ENCODE measurements at places on chromosomes 2 and 18.

DNA sequence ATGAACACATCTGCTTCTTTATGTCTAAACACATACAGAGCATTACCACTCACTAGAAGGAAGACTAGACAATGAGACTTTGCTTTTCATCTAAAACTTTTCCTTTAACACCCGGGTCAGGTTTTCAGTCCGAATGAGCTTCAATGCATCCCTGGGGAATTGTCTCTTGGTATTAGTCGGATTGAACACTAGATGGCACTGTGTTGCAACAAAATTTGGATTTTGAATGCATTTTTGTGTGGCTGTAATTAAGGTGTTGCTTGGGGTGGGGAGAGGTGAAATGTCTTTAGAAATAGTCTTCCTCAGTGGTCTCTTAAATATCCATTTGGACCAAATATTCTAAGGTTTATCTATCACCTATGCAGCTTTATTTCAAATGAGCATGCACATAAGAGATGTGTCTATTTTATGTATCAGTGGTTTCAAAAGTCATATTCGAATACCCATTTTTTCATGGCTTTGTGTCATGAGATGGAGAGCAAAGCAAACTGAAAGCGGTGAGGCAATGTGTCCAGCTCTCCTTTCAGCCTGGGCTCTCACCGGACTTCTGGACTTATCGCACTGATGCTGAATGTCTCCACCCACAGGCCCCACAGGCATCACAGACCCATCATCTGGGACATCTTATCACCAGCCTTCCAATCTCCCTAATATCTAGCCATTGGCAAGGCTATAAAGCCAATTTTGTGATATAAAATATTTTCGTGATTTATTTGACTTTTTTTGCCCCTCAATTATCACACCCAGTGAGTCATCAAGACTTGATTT lies 510.3 kb downstream of the RNF144A start:
- no peak overlapping the region for H3K27ac ChIP-seq
- peaks cover 15% of the 10 kb centered on the region for H3K27me3 ChIP-seq
- no peak overlapping the region for H3K4me3 ChIP-seq
- peak; percentile 51 for DNase-seq

DNA sequence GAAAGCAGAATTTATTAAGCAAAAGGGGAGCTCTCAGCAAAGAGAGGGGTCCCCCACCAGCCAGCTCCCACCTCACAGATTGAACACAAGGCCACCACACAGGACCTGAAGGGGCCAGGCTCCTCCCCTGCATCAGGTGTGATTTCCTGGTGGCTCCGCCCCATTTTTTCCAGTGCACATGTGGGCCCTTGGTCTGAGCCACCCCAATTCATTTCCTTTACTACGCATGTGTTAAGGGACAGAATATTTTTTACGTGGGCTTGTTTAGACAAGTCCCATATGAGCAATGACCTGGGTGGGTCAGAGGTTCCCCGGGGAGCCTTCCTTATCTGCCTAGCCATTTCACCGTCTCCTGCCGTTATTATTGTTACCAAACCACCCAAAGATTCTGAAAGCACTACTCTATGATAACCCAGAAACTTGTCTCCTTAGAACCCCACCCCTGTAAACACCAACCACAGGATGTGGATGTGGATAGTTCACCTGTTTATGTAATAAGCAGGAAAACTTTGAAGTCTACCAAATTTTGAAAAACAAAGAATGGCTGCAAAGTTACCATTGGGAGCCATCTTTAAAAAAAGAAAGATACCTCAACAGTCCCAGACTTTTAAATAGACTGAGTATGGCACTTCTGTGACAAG lies 191.7 kb downstream of the CD226 start:
- no peaks in the 10 kb centered on the region for H3K36me3 ChIP-seq
- H3K27ac ChIP-seq, result no peak overlapping the region
- DNase-seq, result no peak
- no peak overlapping the region for H3K4me3 ChIP-seq

DNA sequence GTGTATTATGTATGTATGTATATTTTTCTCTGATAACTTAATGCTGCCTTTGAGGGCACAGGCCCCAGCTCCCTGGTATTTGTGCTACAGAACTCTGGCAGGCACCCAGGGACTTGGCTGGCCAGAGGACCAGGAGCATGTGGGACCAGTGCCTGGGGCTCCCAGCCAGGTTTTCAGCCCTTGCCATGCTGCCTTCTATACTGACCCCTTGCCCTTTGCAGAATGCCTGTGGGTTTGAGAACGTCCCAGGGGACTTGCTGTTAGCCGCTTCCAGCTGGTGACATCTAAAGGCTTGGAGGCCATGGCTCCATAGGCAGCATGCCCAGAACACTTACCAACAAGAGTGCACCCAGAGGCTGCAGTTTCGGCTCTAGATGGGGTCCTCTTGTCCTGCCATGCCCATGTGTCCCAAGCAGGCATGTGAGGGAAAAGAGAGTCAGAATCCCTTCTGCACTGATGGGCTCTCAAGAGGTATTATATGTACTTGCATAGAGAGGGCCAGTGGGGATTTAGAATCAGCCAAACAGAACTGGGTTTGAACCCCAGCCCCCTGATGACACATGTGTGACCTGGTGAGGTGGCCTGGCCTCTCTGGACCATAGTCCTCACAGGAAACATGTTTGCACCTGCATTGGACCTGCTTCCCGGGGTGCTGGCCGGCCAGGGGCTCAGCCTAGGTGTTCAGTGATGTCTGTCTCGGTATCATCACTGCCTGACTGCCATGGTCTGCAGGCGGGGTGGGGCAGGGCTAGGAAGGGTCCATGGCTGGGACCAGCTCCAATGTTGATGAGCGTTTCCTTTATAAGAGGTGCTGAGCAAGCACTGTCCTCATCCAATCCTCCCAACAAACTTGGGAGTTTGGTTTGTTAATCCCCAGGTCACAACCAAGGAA lies 119.2 kb upstream of the FHL2 start:
- H3K4me3 ChIP-seq, result no peak overlapping the region
- no peaks in the 10 kb centered on the region for H3K36me3 ChIP-seq
- peaks cover 21% of the 10 kb centered on the region for H3K27me3 ChIP-seq
- H3K4me1 ChIP-seq, result peaks cover 2% of the 10 kb centered on the region
- H3K27ac ChIP-seq, result no peak overlapping the region

DNA sequence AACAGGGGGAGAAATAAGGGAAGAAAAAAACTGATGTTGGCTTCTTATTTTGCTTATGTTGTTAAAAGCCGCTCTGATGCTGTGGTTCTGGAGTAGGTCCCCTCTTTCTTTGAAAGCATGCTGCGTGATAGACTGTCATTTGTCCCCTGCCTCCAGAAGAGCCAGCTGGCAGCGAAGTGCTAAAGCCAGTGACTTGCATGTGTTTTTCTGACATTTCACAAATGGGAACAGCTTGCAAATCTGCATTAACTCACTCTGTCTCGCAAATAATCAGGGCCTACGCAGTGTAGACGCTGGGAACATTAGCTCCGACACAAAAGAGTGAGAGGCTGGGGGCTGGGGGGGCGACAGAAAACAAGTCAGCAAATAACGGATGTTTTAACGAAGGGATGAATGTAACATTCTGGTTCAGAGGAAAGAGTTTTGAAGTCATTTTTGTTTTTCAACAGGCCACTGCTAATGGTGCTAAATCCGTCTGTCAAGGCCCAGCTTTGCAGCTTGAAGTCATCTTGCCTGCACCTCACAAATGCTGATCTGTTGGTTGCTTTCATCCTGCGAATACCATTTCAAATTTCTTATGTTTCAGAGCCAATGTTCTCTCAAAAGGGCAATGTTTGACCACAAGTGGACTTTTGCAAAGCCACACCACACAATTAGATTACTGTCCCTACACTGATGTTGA lies 68.8 kb upstream of the PIK3C3 start:
- H3K27ac ChIP-seq, result no peak overlapping the region
- peaks cover 4% of the 10 kb centered on the region for H3K27me3 ChIP-seq
- no peaks in the 10 kb centered on the region for H3K36me3 ChIP-seq
- no peak for DNase-seq

DNA sequence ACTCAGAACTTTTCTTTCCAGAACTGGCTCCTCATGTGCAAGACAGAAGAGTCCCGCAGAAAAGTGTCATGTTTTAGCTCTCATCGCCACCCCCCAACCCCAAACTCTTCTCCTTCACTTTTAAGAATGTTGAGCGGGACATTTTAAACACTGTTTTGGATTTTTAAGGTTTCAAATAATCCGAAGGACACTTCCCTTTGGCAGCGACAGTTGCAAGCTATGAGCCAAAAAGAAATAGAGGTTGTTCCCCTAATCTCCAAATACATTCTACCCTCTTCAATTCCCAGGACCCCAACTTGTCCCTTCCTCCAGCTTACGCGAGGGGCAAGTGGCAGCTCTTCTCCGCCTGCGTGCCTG lies 678 bp upstream of the UBE2E3 start:
- no peaks in the 10 kb centered on the region for H3K36me3 ChIP-seq
- H3K4me3 ChIP-seq, result peak overlapping the region; percentile 96
- 0 out of 2 replicates have a peak, but pooled peaks cover 7% of the 10 kb centered on the region for H3K4me1 ChIP-seq
- H3K27me3 ChIP-seq, result no peaks in the 10 kb centered on the region
- H3K27ac ChIP-seq, result peak overlapping the region; percentile 75

GRCh38 chr2:111912547-111912946 lies 14.1 kb downstream of the MERTK start:
- no peaks in the 10 kb centered on the region for H3K36me3 ChIP-seq
- DNase-seq, result no peak
- no peak overlapping the region for H3K27ac ChIP-seq
- H3K4me1 ChIP-seq, result no peaks in the 10 kb centered on the region

DNA sequence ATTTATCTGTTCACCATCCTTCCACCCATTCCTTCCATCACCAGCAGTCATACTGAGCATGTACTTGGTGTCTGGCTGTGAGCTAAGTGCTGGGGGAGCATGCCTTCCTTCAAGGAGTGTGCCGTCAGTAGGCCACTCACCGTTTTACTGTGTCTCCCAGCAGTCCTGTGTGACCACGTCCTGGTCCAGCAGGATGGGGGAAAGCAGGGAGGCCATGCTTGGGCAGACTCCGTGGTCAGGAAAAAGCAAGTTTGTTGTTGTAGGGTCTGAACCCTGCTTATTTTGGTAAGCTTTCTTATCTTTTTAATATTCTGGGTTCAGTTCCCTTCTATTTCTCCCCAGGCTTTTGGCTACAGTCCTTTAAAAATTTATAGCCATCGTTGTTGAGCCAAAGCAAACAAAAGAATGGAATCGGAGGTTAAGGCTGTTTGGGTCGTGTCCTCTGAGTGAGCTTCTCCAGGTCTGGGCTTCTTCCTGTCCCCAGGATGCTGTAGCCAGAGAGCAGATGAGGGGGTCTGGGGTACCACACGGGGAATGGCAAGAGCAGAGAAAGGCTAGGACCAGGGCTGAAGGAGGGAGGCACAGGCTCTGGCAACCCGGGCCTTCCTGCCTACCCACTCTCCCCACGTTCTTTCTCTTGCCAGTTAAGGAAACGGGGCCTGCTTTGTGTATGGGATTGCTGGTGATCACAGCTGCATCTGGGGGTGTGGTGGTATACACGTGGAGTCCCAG lies 13.5 kb downstream of the SLC30A3 start:
- H3K36me3 ChIP-seq, result peaks cover 3% of the 10 kb centered on the region
- H3K4me1 ChIP-seq, result no peaks in the 10 kb centered on the region
- H3K27me3 ChIP-seq, result peaks cover 11% of the 10 kb centered on the region
- H3K4me3 ChIP-seq, result no peak overlapping the region
- no peak overlapping the region for H3K27ac ChIP-seq

DNA sequence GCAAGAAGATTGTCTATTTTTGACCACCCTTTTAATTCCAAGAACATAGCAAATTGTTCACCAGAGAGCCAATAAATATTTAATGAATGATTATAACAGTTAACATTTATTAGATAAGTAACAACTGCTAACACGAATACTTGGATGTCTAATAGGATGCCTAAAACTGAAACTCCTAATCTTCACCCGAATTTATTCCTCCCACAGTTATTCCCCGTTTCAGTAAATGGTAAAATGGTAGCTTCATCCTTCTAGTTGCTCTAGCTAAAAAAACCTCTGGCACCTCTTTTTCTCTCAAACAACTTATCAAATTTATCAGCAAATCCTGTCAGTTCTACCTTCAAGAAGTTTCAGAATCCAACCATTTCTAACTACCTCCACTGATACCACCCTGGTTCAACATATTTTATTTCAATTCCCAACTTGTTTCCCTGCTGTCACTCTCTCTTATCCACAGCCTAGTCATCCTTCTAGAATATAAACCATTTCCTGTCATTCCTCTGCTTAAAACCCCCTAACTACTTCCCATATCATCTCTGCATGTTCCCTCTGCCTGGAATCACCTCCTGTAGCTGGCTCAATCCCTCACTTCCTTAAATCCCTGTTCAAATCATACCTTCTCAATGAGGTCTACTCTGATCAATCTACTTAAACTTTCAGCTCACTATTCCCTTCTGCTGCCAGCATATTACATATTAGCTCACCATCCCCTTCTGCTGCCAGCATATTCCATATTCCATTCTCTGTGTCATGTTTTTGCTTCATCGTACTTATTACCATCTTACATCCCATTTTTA lies 93.8 kb downstream of the ROCK2 start:
- no peaks in the 10 kb centered on the region for H3K27me3 ChIP-seq
- no peak overlapping the region for H3K27ac ChIP-seq
- H3K4me1 ChIP-seq, result peaks cover 7% of the 10 kb centered on the region
- peak; percentile 29 for DNase-seq
- no peak overlapping the region for H3K4me3 ChIP-seq
- H3K36me3 ChIP-seq, result peaks cover 7% of the 10 kb centered on the region

DNA sequence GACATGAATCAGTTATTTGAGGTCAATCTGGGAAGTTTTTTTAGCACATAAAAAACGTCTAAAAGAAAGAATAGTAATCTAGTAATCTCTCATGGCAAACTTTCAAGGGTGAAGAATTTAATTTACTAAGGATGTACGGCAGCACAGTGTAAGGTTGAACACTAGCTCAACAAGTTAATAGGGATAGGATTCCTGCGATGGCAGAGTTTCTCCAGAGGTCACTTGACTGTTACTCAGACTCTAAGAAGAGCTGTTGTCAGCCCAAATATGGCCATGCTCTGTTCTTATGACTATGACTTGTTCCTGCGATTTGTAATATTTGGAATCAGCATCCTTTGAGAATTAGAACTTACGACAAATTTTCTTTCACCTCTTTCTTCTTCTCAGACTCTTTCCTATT lies 553.3 kb upstream of the TNP1 start:
- DNase-seq, result no peak
- H3K4me3 ChIP-seq, result no peak overlapping the region
- no peak overlapping the region for H3K27ac ChIP-seq
- H3K27me3 ChIP-seq, result no peaks in the 10 kb centered on the region
- H3K36me3 ChIP-seq, result no peaks in the 10 kb centered on the region
- H3K4me1 ChIP-seq, result peaks cover 12% of the 10 kb centered on the region

- H3K36me3 ChIP-seq, result peaks cover 11% of the 10 kb centered on the region
- no peak for DNase-seq
- H3K4me1 ChIP-seq, result no peaks in the 10 kb centered on the region
- no peak overlapping the region for H3K27ac ChIP-seq
- no peak overlapping the region for H3K4me3 ChIP-seq
Observed at GRCh38 chr2:241123816-241124536, 21.9 kb upstream of the MTERF4 start.

- no peak for DNase-seq
- H3K27ac ChIP-seq, result no peak overlapping the region
- no peak overlapping the region for H3K4me3 ChIP-seq
- no peaks in the 10 kb centered on the region for H3K27me3 ChIP-seq
- H3K36me3 ChIP-seq, result no peaks in the 10 kb centered on the region
- H3K4me1 ChIP-seq, result no peaks in the 10 kb centered on the region
Observed at GRCh38 chr2:161754379-161754778, 130.2 kb downstream of the SLC4A10 start.
